Fibroblast of the aortic adventitia (primary cell): ENCODE measurements at places on chromosomes 13 and 19. TPM values are rescaled to one million over a fixed set of nuclear protein-coding genes. Genes with fewer than 3 reads are reported as not detected.

DNA sequence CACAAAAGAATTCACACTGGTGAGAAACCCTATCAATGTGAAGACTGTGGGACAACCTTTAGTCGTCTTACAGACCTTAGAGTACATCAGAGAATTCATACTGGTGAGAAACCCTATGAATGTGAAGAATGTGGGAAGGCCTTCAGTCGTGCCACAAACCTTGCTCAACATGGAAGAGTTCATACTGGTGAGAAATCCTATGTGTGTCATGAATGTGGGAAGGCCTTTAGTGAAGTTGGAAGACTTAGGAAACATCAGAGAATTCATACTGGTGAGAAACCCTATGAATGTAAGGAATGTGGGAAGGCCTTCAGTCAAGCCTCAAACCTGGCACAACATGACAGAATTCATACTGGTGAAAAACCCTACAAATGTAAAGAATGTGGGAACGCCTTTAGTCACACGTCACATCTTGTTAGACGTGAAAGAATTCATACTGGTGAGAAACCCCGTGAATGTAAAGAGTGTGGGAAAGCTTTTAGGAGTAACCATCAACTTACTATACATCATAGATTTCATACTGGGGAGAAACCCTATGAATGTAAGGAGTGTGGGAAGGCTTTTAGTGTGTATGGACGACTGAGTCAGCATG, 24.0 kb upstream of the ZNF573 start:
- no peak for DNase-seq

DNA sequence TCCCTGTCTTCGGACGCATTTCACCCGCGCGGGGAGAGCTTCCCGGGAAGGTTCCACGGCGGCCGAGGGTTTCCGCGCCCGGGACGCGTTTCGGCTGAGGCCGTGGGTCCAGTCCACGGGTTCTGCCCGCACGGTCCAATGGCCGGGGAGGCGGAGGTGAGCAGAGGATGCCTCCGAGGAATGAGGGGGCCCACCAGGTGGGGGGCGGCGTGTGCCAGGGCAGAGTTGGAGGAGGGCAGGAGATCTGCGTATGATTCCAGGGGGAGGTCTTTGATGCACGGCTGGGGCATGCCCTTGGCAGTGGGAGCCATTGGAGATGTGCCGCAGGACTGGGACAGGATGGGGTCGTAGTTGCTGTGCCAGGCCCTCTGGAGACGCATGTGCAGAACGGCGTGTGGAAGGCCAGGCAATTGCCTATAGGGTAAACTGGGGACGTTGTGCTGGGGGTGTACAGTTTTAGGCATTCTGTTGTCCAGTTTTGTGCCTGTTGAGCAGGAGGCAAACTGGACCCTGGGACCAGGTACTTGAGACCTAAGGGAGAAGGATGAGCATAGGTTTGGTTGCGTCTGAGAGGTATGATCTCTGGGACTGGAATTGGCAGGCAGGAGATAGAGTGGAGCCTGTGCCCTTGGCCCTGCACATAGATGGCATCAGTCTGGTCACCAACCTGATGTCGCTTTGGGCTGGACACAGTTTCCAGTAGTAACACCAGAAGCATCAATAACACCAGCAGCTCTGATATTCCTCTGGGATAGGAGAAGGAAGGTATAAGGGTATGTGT, 751 bp downstream of the ZNF584 start:
- peak; percentile 27 for DNase-seq

GRCh38 chr19:46081928-46082727, 41.3 kb upstream of the IGFL4 start:
- DNase-seq = peak; percentile 82

DNA sequence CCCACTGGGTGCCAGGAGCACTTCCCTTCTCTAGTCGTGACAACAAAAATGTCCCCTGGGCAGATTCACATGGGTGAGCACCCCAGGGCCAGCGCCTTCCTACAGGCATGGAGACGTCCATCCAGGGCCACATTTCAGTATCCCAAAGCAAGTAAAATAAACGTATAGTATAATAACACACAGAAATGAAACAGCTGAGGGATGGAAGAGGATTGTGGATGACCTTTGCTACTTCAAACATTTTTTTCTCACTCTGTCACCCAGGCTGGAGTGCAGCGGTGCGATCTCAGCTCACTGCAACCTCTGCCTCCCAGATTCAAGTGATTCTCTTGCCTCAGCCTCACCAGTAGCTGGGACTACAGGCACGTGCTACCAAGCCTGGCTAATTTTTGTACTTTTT, 28.2 kb downstream of the CILP2 start:
- no peak for DNase-seq

DNA sequence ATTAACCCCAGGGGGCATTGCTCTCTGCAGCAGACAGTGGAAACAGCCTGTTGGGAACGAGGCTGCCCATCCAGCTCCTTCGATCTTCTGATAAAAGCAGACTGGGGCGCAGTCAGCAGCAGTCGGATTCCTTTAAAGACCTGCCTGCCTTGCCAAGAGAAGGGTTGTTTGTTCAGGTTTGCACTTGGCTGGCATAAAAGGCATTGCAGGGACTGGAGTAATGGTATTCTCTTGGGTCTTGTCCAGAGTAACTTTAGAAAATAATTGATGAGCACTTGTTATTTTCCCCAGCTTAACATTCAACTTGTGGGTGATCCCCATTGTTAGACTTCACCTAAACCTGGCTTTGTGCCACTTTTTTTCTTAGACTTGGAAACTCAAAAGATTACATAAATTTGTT, 67.3 kb upstream of the SLC10A2 start:
- no peak for DNase-seq

DNA sequence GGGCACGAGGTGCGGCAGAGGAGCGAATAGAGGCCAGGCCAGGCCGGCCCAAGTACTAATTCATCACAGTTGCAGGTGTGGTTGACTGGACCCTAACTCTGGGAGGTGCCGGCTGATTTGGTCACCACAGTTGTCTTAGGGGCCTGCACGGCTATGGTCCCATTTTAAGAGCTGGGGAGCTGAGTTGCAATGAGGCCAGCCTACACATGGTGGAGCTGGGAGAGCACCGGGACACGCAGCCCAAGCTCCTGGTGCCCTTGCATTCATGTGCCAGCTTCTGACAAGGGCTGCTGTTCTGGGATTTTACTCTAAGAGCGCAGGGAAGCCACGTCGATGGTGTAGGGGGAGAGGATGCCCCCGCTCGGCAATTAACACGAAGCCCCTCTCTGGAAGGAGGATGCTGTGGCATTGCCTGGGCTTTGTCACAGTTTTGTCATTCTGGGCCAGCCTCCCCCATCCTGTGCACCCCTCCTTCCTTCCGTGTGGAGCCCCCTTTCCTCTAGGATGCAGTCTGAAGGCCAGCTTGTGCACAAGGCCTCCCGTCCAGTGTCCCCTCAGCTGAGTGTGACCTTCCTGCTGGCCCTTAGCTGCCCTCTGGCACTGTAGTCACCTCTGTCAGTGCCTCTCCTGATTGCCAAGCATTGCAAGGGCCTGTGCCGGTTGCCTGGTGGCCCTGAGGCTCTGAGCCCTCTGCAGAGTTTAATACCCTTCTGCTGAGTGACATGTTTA, 109.4 kb upstream of the C1QTNF9B start:
- DNase-seq = no peak

DNA sequence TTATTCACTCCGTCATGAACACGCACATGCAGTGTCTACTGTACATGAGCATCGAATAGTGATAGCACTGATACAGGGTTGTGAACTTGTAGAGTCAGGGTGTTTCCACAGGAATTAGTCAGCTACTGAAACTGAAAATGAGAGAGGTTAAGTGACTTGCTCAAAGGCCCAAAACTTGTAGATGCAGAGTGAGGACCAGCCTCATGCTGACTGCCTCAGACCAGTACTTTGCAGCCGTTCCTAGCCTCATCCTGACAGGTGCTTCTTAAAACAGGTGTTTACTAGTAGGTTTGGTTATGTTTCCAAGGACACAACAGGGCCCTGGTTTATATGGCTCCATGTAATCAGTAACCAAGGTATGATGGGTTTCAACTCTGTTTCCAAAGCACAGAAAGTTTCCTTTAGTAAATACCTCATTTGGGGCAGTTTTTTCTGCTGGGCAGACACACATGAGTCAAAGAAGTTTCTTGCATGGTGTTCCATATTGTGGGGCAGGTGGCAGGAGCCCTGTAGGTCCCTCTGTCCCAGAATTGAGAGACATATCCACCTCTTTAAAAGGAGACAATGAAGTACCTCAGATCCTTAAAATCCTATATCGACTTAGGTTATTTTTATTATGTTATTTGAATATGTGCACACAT, 16.0 kb downstream of the FGF9 start:
- DNase-seq = no peak

DNA sequence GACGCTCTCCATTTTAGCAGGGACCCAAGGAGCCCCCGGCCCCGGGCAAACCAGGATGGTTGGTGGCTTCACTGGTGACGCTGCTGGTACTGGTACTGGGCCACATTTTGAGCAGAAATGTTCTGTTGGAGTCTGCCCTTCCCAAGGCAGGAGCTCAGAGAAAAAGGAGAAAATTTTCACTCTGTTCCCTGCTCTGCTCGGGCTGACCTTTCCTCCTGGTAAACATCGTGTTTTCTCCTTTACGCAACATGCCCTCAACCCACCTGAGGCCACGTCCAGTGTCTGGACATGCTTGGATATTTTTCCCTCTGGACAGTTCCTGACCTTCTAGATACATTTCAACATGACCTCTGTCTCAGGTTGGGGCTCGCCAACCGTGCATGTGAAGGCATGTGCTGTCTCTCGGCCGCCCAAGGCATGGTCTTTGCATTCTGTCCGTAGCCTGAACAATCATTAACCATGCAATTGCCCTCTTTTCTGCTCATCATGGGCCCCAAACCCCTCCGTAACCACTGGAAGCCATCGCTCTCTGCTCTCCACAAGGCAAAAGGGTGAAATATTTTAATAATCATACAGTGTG, 115.2 kb upstream of the PEG3 start:
- DNase-seq = no peak

The PCDH17 gene
- total RNA-seq = 0.82 and 1.4 TPM in 2 replicates

The COPE gene
- 67.0 and 172 TPM in 2 replicates for total RNA-seq

The CAMSAP3 gene
- not detected in 2 replicates for total RNA-seq

The SCGB2B2 gene
- 0.09 TPM in 1 of 2 replicates, not detected in the other for total RNA-seq

The STXBP2 gene
- total RNA-seq = 0.90 and 2.8 TPM in 2 replicates

The S1PR5 gene
- total RNA-seq = 0.27 and 0.41 TPM in 2 replicates

The MRI1 gene
- total RNA-seq = 24.0 and 71.3 TPM in 2 replicates
